GM20000 (cell line): ENCODE measurements at places on chromosomes 13 and 19.

GRCh38 chr13:109381546-109382180 lies 404.7 kb downstream of the IRS2 start:
- DNase-seq, result no peak

GRCh38 chr13:53847502-53847901 lies 818.9 kb downstream of the OLFM4 start:
- DNase-seq, result no peak

GRCh38 chr13:45482571-45483173 lies 17.9 kb downstream of the COG3 start:
- DNase-seq, result no peak

DNA sequence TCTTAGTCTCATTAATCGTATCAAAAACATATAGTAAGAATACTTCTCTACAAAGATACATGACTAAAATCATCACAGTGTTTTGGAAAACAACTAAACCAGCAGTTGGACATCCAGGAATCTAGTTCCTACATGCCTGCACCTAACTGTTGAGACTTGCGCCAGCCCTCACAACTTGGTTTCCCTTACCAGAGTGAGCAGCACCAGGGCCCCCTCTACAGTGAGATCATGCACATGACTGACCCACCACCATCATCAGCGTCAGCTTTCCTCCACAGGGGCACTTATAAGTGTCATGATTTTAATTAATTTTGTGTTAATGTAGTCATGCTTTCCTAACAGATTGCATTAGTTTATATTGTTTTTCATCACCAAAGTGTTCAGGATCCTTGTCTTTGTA lies 1322.0 kb downstream of the EFNB2 start:
- DNase-seq, result no peak

DNA sequence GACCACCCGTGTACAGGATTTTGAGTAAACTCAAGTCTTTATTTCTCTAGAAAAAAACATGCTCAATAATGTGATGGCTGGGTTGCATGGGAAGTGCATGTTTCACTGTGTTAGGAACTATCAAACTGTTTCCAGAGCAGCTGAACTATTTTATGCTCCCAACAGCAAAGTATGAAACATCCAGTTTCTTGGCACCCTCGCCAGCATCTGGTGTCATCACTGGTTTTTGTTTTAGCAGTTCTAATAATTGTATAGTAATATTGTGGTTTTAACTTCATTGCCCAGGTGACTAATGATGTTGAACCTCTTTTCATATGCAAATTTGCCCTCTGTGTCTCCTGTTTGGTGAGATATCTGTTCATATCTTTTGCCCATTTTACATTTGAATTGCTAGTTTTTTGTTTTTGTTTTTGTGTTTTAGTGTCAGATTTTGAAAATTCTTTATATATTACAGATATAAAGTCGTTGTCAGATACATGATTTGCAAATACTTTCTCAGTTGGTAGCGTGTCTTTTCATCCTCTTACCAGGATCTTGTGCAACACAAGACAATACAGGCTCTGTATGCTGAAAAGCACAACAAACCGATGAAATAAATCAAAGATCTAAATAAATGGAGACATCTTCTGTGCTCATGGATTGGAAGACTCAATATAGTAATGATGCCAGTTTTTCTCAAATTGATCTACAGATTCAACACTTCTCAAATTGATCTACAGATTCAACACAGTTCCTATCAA lies 87.8 kb downstream of the IPO5 start:
- DNase-seq, result no peak
